ENCODE measurements at places on chromosomes 2 and 18. TPM values are rescaled to one million over a fixed set of nuclear protein-coding genes. Genes with fewer than 3 reads are reported as not detected.

Gene MAT2A
- 543 TPM for total RNA-seq

Gene FARSB
- total RNA-seq, result 43.4 TPM

Gene GPR55
- not detected for total RNA-seq

Gene POTEJ
- total RNA-seq, result not detected

Gene LYPD6B
- total RNA-seq, result not detected

Gene REG3G
- not detected for total RNA-seq

Gene STPG4
- total RNA-seq, result not detected

Gene TUBA3E
- 0.78 TPM for total RNA-seq

Gene CYP1B1
- total RNA-seq, result 5.6 TPM

Gene SERPINB4
- total RNA-seq, result not detected

Gene KCNE4
- total RNA-seq, result 0.65 TPM

Gene CHRND
- total RNA-seq, result not detected

Gene MAP4K4
- 118 TPM for total RNA-seq

Gene LAMA3
- 51.0 TPM for total RNA-seq

Gene GALR1
- not detected for total RNA-seq

Gene PRSS56
- 0.20 TPM for total RNA-seq

Gene HRH4
- not detected for total RNA-seq

Gene NAT8
- total RNA-seq, result not detected

Gene UGT1A5
- not detected for total RNA-seq

Gene ZNF892
- total RNA-seq, result 0.70 TPM

Gene UGT1A4
- total RNA-seq, result not detected

Gene LIMS1
- total RNA-seq, result 40.6 TPM

Gene LRRTM1
- total RNA-seq, result not detected

Gene STRADB
- total RNA-seq, result 17.8 TPM

Gene CTLA4
- not detected for total RNA-seq

Gene CCDC74B
- total RNA-seq, result 5.7 TPM

Gene GPR45
- total RNA-seq, result not detected

Gene CMPK2
- total RNA-seq, result 1.3 TPM

Gene CNTNAP5
- total RNA-seq, result not detected

Gene TSPYL6
- total RNA-seq, result not detected

Gene LBH
- total RNA-seq, result 137 TPM

Gene SRD5A2
- total RNA-seq, result not detected

Gene TMEM163
- not detected for total RNA-seq

Gene TM4SF20
- total RNA-seq, result 5.9 TPM

Gene FOXI3
- total RNA-seq, result not detected

Gene ELOA2
- total RNA-seq, result not detected

Gene DSG1
- total RNA-seq, result not detected

Gene SEPTIN2
- 285 TPM for total RNA-seq

Gene CSRNP3
- total RNA-seq, result not detected

Gene GKN2
- total RNA-seq, result 4.3 TPM

Gene CCNYL1
- total RNA-seq, result 25.6 TPM

Gene NPPC
- total RNA-seq, result 0.41 TPM

Gene LAMA1
- 0.02 TPM for total RNA-seq

Gene LYG2
- not detected for total RNA-seq

Gene CDH2
- total RNA-seq, result 38.1 TPM

Gene SCN2A
- total RNA-seq, result not detected

Gene ALK
- total RNA-seq, result not detected

Gene HJURP
- total RNA-seq, result 93.0 TPM

Gene BOLL
- total RNA-seq, result not detected

Gene NT5C1B
- total RNA-seq, result not detected

Gene IL18RAP
- total RNA-seq, result not detected

Gene MAP3K19
- total RNA-seq, result not detected

Gene ACVR1C
- total RNA-seq, result 0.08 TPM
